ENCODE measurements at places on chromosomes 11 and 22.

GRCh38 chr11:3219281-3219892 lies 774 bp upstream of the MRGPRG start:
- DNase-seq = no peak

DNA sequence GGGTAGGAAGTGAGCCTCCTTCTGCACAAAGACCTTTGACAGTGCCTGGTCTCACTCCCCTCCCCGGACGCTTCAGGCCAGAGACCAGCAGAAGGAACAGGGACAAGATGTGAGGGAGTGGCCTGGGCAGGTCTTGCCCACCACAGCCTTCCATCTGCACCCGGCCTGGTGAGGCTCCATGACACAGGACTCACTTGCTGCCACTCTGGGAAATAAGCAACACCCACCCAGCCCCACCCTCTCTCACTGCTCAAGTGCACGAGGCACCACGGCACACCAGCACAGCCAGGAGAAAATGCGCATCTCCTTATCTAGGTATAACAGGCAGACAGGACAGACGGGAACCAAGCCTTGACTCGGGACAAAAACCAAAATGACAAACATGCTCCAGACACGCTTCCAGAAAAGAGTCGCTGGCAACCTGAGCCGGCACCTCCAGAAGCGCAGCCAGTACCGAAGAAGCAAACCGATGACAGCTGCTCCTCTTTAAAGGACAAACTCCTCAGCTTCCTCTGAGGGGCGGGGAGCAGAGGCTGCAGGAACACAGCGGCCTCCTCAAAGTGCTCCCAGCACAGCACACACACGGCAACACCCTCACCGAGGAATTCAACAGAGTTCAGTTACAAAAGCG lies 41.7 kb downstream of the BRD1 start:
- no peak for DNase-seq

- DNase-seq = no peak
Measured at GRCh38 chr11:31651208-31651607, 141.6 kb downstream of the ELP4 start.

DNA sequence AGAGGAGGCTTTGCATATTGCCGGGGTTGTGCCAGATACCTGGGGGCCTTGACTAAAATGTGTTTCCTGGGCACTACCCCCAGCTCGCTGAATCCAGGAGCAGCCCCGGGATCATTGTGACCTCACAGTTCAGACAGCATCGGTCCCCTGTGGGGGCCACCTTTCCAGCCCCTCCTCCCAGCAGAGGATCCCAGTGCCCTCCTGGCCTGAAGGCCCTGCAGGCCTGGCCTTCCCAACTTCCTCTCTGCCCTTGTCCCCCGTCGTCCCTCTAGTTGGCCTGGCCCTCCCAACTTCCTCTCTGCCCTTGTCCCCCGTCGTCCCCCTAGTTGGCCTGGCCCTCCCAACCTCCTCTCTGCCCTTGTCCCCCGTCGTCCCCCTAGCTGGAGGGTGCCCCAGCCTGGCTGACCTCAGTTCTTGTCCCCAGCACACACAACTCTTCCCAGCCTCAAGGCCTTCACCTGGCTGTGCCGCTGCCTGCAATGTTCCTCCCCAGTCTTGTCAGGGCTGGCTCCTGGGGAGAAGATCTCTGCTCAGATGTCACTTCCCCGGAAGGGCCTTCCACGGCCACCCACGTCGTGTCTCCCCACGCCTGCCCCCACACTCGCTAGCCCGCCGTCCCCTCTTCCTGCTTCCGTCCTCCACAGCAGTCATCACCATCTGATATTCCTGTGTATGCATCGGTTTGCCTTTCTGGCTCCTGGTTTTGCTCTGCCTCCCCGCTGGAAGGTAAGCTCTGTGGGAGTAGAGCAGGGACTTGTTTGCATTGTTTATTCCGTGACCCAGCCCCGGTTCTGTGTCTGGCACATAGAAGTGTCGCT lies 12.6 kb upstream of the ANO1 start:
- DNase-seq = no peak

DNA sequence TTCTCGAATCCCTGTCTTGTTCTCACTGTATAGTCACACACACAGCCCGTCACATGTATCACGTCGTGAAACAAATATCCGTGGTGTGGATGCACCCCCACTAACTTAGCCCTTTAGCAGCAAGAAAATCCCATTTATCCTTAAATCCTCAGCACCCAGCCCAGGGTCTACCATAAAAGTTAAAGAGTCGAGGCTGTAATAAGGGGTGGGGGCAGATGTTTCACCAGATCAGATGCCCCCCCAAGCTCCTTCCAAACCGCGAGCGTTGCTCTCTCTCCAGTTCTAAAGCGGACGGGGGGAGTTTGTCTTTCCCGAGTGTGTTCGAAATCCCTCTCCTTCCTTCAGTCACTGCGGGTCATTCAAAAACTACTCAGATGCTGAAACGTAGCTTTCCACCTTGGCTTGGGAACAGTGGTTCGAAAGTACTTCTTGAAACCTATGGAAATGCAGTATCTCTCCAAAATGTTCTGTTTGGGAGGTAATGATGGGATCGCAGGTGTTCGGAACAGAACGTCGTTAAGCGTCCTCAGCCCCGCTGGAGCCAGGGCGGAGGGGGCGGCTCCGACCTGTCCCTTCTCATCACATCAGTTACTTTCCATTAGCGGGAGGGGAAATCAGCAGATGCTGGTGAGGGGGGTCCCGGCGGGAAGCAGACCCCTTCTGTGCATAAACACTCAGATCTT lies 156.2 kb downstream of the BRD1 start:
- DNase-seq = no peak

DNA sequence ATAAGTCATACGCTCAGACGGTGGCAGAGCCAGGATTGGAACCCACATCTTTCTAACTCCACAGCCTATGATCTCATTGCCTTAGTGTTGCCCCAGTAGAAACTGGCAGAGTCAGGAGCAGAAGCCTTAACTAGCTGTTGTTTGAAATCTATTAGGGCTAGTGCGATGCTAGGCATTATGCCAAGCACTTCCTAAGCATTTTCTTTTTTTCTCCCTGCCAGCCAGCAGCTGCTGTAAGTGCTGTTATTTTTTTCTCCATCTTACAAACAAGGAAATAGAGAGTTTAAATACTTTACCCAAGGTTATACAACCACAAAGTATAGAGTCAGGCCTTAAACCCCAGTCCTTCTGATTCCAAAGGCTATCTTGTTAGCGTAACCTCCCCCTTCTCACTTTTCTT lies 161.0 kb upstream of the SORL1-AS1 start:
- DNase-seq = no peak

GRCh38 chr11:971092-971690 lies 45.5 kb downstream of the AP2A2 start:
- no peak for DNase-seq

GRCh38 chr11:64477675-64478074 lies 113.3 kb upstream of the SLC22A12 start:
- no peak for DNase-seq

DNA sequence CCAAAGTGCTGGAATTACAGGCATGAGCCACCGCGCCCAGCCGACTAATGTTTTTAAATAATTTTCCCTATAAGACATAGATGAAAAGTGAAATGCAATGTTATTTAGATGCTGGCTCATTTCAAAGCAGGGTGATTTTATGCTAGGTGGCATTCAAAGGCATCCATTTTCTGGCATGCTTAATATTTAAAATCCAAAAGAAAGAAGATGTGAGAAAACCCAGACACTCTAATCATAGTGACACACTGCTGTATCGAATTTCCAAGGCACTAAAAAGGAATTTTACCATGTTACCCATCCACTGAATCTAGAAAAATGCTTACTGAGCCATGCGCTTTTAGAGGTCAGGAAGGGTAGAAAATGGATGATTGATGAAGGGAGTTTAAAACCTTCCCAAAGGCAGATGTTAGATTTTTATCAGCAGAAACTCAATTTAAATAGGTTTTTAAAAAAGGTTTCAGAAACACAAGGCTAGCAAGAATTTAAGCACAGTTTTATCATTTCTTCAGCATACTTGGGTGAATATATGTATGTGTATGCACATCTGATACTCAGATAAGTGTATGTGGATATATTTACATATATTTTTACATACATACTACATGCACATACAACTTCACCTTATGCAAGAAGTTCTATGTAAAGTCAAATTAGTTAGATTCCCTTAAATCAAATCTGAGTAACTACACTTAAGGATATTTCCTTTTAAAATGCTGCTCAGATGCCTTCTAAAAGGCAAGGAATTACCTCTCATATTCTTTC lies 24.1 kb upstream of the CCDC89 start:
- DNase-seq = no peak

DNA sequence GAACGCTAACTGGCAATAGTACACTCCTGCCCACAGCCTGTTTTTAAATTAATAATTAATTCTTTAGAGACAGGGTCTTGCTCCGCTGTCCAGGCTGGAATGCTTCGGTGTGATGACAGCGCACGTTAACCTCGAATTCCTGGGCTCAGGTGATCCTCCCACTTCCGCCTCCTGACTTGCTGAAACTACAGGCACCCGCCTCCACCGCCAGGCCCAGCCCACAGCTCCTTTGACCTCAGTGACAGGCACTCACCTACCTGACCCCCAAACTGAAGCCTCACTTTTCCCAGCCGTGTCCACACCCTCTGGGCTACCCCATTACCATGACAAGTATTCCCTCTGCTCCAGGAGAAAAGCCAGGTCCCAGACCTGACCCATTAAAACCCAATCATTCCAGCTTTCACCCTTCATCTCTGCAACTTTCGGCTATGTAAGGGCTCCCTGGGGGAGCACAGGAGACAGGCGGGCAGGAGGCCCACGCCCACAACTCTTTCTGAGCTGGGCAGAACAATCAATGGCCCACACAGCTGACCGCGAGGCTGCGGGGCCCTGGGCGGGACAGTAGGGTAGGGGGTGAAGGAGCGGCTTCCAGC lies 730 bp downstream of the LMNTD2 start:
- no peak for DNase-seq

Measured in stimulated activated CD8-positive, alpha-beta memory T cell treated with anti-CD3 and anti-CD28 coated beads, Interleukin-2, amount 100 ng/mL, for 1 hour (primary cell).